Right lobe of liver (tissue), 6 donors: ENCODE measurements at places on chromosomes 5 and 9. TPM values are rescaled to one million over a fixed set of nuclear protein-coding genes. Genes with fewer than 3 reads are reported as not detected.
A peak's percentile ranks its signal among the peaks of the same experiment; 100 is the strongest.

Gene RPL35
- total RNA-seq = 409 TPM

Gene PCSK5
- 1.6 TPM for total RNA-seq

Gene RANBP3L
- 1.5 TPM for total RNA-seq

Gene MEIKIN
- total RNA-seq = not detected

Gene PTGS1
- total RNA-seq = 3.6 TPM

Gene MAP1B
- 3.1 TPM for total RNA-seq

Gene HAPLN1
- total RNA-seq = not detected

Gene TLX3
- not detected for total RNA-seq

Gene AGGF1
- 15.3 TPM for total RNA-seq

Gene F2RL2
- total RNA-seq = 2.1 TPM

Gene PTPN3
- total RNA-seq = 15.0 TPM

Gene ZNF883
- not detected for total RNA-seq

Gene SPINK13
- total RNA-seq = not detected

Gene EQTN
- not detected for total RNA-seq

Gene DMGDH
- total RNA-seq = 57.5 TPM

DNA sequence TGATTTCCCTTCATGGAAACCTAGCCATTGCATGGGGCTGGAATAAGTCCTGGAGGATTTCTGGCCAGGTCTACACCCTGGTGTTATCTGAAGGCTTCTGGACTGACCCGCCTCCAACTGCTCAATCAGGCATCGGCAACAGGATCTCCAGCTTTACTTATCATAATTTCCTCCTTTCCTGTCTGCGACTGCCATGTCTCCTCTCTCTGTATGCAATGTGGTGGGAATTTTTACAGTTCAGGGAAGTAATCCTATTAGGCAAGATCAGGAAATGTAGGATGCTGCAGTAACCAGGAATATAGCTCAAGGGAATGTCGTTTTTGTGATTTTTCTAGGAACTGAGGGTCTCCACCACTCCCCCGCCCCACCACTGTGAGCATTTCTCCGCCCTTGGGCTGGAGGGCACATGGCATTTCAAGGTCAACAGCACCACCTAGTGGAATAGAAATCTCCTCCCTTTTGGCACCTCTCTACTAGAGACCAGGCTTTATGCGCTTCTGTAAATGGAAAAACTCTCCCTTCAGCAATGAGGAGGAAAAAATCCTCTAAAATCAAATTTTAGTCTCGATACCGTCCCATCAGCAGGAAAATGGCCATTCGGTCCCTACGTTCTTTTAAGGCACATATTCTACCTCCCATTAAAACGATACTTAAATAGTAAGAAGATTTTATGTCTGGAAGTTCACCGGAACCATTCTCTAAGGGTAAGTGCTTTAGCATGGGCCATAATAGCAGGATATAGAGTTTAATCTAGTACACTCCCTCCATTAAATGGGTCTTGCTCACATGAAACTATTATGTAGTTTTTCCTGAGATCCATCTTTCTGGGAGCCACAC lies 93.0 kb downstream of the YTHDC2 start:
- peak; percentile 30 for DNase-seq

- no peak for DNase-seq
Measured at GRCh38 chr9:109213285-109214121, 46.5 kb upstream of the FRRS1L start.

DNA sequence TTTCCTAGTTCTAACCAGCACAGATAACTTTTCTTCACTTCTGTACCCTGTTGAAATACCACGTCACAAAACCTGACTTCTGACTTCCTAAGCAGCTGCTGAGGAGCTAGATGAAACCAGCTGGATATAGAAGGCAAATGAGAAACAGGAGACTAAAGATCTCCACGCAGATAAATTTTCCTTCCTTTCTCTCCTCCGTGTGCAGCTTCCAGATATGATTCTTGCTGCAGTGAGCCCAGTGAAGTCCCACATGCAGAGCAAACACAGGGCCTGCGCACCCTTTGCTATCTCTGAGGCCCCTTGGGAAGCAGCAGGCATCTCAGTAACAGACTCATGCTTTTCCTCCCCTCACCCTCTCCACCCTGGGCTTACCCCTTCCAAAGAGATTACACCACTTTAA lies 1638.3 kb downstream of the MAT2B start:
- no peak for DNase-seq

DNA sequence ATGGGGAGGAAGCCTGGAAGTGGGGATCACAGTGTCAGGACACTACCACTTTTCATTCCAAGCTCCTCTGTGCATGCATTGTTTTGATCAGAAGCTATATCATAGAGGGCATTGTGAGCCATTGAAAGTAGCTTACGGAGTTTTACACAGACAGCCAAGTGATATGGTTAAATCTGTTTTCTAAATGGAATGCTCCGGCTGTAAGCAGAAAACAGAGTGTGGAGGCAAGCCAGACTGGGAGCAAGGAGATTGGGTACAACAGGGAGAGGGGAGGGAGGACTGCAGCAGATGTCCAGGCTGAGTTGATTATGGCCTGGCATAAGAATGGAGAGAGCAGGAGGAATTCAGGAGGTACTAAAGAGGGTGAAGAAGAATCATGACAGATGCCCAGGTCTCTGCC lies 15.5 kb upstream of the SOWAHA start:
- DNase-seq = no peak

DNA sequence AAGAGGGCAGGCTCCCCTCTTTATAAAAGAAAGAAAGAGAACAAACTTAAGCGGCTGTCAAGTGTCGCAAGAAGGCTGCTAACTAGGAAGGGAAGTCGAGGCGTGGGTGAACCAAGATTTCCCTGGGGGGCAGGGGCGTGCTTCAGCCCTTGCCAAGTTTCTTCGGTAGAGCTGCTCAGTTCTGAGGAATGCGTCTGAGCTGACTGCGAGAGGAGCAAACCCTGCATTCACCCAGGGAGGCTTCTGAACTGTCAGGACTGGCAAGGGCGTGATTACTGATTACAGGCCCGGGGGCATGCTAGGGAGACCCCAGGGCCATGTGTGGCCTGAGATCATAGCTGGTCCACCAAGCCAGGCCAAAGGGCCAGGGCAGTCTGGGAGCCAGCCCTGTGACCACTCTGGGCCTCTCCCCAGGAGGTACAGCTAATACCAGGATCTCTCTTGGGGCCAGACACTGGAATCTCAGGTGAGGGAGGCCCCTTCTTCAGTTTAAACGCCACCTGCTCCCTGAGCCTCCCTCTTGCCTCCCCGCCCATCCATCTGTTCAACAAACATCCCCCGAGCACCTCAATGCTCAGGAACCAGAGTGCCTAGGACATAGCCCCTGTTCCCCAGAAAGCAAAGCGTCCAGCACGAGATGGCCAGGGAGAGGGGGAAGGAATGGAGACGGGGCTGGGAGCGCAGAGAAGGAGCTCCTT lies 30.9 kb downstream of the SARDH start:
- DNase-seq = peak; percentile 11

DNA sequence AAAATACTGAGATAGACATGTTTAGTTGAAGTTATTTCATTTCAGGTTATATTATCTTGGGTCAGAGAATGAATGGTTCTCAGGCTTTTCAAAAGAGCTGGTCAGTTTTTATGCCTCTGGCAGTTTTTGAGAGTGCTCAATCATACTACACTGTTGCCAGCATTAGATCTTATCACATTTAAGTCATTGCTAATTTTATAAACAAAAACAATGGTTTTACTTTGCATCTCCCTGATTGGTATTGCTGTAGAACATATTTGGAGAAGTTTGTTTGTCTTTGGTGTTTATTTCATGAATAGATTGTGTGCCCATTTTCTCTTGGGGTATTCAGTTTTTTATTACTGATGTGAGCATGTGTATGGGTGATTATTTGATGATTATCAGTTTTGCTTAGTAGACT lies 1.5 kb downstream of the CATSPER3 start:
- DNase-seq = no peak

DNA sequence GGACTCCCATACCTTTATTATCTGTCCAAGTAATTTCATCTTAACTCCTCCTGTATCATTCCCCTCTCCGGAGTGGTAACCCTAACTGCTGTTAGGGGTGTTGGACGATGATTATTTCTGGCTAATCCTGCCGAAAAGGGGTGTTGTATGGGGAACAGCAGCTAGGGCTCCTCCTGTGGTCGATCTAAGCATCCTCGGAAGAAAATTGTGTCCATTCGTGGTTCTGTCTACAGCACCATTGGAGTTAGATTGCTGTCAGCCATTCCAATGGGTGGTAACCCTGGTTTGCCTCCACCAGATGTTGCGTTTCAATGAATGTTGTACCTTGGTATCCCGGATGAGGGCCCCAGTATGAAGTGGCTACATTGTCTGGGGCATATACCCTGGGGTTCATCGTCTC lies 35.6 kb upstream of the LMNB1 start:
- DNase-seq = no peak

- no peak for DNase-seq
Measured at GRCh38 chr9:99109522-99109921, 4.6 kb downstream of the TGFBR1 start.

- DNase-seq = no peak
Measured at GRCh38 chr5:141598391-141599345, 20.1 kb downstream of the DIAPH1 start.

DNA sequence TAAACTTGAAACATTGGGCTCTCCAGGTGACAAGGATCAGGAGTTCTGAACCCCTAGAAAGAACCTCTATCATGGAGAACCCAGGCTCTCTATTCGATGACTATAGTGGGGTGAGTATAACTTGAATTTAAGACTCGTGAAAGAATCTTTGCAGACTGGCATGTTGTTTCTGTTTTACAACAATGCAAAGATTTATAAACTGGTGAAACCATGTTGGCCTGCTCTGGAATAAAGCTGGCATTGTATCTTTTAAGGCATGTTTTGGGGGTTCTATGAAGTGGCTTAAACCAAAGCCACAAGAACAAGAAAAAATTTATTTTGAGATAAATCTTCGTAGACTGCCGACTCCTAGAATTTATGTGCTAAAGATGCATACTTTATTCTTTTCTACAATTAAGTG lies 9.8 kb upstream of the GDNF start:
- DNase-seq = no peak

DNA sequence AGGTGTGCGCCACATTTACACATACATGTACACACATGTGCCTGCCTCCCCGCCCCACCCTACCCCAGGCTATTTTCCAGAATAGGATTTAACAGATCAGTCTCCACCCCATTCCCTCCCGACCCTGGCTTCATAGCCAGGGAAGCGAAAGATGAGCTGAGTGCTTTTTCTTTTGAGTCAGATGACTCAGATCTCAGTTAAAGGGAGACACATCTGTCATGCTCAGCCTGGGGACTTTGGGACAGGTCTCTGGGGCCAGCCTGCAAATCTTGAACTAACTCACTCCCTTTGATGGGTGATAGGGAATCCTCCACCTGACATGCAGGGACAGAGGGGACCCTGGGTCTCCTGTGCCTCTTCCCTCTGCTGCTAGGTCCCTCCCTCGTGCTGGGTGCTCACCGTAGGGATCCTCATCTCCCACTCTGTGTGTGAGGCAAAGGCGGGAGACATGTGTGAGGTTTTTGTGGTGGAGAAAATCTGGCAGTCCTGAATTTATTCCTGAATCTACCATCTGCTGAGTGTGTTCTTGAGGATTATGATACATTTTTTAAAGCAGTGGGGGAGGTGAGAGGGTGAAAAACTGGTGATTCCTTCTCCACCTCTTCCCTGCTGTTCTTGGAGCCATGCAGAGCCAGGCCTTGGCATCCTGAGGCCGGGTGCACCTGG lies 37.7 kb downstream of the NEUROG1 start:
- no peak for DNase-seq

- DNase-seq = no peak
Measured at GRCh38 chr5:59537961-59538749, 355.4 kb downstream of the PDE4D start.

GRCh38 chr5:3347741-3348140 lies 247.9 kb upstream of the IRX1 start:
- peak; percentile 9 for DNase-seq

GRCh38 chr5:13591621-13592020 lies 352.9 kb downstream of the DNAH5 start:
- no peak for DNase-seq

GRCh38 chr9:14670718-14671117 lies 22.5 kb downstream of the ZDHHC21 start:
- DNase-seq = no peak

GRCh38 chr5:164326219-164326618 lies 820.8 kb downstream of the MAT2B start:
- DNase-seq = no peak

DNA sequence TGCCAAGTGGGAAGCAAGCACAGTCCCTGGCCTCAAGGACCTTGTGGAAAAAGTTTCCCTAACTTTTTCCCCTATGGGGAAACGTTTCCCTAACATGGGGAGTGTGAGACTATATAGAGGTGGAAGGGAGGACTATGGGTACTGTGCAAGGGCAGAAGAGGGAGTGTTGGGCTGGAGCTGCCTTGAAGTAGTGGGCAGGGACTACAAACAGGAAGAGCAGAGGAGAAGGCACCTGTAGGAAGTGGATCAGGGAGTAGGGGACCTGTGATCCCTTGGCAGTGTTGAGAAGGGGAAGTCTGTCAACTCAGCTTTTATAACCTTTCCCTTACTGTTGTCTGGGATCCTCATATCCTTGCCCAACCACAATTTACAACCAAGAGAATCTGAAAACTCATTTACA lies 1.4 kb downstream of the CMYA5 start:
- no peak for DNase-seq

DNA sequence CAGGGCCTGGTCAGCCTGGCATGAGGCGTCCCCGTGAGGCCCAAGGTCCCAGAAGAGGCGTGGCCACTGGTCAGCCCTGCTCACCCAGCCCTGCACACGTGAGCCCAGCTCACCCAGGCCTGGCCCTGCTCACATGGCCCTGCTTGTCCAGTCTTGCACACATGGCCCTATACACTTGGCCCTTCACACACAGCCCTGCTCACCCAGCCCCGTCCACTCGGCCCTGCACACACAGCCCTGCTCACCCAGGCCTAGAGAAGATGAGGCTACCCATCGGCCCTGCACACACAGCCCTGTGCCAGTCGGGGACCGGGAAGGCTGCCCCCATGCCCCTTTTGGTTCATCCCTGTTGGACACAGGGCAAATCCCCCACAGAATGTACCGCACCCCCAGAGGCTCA lies 28.4 kb downstream of the ZDHHC11B start:
- DNase-seq = no peak

DNA sequence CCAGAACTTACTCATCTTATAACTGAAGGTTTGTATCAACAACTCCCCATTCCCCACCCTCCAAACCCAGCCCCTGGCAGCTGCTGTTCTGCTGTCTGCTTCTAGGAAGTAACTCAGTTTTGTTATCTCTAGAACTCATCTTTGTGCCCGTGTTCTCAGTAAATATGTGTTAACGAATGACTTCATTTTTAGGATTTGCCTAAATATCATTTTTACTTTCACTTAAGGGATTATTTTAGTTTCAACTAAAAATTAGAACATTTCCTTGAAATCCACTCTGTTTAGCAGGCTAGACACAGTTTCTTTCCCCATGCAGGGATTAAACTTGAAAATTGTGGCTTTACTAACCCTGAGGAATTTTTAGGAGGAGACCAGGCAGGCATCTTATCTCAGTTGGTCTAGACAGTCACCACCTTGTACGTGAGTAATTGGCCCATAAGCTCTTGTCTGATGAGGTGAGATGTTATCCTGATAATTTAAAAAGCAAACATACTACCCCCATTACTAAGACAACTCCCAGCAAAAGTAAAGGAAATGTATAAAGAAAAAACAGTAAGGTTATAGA lies 68.2 kb upstream of the TNFAIP8 start:
- DNase-seq = no peak

GRCh38 chr5:65059681-65060598 lies 291.2 kb downstream of the CWC27 start:
- no peak for DNase-seq

- DNase-seq = no peak
Measured at GRCh38 chr5:53871775-53872174, 311.3 kb downstream of the NDUFS4 start.

- DNase-seq = no peak
Measured at GRCh38 chr5:80955082-80955590, 5.0 kb upstream of the RASGRF2 start.
